ENCODE measurements at places on chromosomes 5 and 9.

DNA sequence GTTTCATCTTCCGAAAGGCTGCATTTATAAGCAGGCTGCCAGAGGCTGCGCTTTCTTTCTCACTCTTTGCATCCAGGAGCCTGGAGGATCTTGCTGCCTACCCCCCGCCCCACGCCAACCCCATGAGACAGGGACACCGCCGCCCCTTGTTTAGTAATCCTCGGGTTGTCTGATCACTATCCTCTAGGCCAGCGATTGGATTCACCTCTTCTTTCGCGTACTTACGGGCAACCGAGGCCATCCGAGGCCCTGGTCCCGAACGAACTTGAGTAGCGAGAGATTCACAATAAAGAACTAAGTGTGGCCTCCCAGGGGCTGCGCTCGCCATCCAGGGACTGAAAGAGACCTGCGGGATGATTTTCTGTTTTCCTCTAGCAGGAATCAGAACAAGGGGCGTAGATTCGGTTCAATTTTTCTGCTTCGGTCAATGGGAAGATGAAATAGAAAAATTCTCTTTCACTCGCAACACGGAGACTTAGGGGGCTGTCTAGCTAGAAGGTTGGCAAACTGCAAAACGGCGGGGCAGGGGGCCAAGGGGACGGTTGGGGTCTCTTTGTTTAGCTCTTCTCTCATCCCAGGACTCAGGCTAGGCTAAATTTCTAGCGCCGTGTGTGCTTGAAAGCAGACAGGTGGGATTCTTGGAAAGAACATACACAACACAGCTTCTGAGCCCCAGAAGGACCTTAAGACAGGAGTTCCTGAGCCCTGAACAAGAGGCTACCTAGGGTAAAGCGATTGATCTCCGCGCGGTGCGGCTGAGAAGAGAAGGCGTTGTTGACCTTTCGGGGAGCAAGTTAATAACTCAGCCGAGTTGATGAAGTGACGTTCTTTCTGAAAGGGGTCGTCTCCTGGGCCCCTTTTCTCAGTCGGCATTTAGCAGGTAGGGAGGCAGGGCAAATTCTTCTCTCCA, 5.8 kb upstream of the ISL1 start:
- no peak for DNase-seq

- no peak for DNase-seq
These were observed 62.1 kb upstream of the IL6ST start for GRCh38 chr5:56056875-56057274.

- DNase-seq: no peak
These were observed 409.7 kb downstream of the ADGRV1 start for GRCh38 chr5:90968319-90968718.

DNA sequence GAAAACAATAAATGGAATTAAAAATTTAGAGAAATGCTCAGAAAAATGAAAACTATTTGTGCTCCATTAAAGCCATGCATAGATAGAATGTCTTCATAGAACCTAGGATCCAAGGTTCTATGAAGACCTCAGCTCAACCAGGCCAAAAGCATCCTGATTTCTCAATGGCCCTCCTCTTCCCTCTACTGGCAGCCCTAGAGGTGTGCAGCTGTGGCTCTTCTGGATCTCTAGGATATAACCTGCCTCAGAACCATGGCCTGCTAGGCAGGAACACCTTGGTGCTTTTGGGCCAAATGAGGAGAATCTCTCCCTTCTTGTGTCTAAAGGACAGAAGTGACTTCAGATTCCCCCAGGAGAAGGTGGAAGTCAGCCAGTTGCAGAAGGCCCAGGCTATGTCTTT, 15.1 kb downstream of the IFNA1 start:
- DNase-seq: no peak

DNA sequence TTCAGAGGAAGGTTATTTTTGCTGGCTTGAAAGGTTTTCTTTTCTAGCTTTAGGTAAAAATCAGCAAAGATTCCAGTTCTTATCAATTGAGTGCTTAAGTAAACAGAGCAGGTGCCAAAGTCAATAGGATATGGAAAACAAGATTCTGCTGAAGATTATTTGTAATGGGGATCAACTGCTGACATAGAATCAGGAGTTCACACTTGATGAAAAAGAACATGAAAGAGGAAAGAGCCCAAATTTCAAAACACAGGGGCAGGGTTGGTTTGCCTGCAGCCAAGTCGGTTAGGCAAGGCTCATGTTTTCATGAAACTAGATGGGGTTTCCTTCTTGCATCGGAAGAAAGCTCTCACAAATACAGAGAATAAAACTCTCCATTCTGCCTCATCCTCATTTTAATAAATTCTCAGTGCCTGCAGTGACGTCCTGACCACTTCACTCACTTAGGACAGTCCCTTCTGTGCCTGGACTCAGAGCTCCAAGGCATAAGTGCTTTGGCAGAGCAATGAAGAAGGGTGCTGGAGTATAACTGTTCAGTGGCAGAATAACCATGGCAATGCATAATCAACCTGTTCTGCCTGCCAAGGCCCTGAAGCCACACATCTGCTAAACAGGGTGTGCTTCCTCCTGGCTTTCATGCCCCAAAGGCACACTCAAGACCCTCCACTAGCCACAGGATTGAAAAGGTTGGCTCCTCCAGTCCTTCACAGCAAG, 179.6 kb downstream of the GNAQ start:
- DNase-seq: no peak

DNA sequence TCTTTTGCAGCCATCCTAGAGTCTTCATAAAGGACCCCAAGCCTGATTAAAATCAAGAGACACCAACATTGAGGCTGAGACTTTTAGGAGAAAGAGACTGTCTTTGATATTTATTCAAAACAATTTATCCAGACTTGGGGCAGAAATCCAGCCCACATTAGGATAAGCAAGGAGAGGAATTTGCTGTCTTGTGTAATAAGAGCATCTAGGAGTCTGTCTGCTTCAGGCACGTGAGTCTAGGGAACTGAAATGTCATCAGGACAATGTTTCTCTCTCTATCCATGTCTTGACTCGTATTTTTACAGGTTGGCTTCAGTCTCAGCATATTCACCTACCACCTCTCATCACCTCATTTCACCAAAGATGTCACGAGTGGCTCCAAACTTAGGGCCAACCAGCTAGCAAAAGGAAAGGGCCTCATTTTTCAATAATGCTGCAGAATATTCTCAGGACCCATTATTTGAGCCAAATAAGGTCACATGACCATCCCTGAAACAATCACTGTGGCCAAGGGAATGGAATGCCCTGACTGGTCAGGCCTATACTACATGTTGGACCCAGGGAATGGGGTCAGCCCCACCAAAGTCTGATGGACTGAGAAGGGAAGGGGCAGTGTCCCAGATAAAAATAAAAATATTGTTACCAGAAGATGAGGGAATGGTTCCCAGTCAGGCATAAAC, 70.3 kb upstream of the SAP30L start:
- no peak for DNase-seq

DNA sequence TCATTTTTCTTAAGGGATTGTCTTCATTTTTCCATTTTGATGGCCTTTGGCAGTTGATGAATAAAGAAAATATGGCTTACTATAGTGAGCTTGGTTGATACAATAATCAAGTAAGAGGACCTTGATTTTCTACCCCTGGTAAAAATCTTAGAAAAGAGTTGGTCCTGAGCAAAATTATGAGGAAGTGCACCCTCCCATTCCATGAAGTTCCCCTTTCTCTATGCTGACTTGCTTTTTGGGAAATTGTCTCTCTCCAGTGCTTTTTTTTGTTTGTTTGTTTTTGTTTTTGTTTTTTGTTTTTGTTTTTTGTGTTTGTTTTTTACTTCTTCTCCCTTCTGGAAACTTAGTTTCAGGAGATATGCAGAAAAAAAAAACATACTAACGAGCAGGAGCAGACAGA, 449.2 kb upstream of the ACTBL2 start:
- no peak for DNase-seq

Data from stimulated activated CD4-positive, alpha-beta T cell treated with anti-CD3 and anti-CD28 coated beads, Interleukin-12 subunit alpha, Interleukin-12 subunit beta, amount 100 ng/mL, for 24 hours (primary cell).